ENCODE measurements at places on chromosomes 4 and X.

- peak; percentile 84 for DNase-seq
These were observed 79.4 kb downstream of the SYNPO2 start for GRCh38 chr4:118968005-118968404.

DNA sequence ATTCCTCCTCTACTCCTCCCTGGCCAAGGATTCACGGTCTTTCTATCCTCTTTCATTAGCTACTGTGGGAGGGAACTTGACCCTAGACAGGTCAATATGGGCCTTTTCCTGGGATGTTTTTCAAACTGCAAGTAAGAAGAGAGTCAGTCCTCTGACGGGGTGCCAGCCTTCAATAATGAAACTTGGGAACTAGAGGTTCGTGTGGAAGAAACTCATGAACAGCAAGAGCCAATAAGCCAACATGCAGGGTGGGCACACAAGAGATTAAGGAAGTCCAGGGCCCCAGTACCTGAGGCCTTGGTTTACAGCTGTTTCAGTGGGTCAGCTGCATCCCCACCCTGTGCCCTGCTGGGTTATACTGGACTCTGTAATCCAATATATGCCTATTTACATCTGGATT lies 49.3 kb downstream of the LIMCH1 start:
- no peak for DNase-seq

GRCh38 chrX:41386222-41386990 lies 52.4 kb downstream of the DDX3X start:
- DNase-seq = no peak

DNA sequence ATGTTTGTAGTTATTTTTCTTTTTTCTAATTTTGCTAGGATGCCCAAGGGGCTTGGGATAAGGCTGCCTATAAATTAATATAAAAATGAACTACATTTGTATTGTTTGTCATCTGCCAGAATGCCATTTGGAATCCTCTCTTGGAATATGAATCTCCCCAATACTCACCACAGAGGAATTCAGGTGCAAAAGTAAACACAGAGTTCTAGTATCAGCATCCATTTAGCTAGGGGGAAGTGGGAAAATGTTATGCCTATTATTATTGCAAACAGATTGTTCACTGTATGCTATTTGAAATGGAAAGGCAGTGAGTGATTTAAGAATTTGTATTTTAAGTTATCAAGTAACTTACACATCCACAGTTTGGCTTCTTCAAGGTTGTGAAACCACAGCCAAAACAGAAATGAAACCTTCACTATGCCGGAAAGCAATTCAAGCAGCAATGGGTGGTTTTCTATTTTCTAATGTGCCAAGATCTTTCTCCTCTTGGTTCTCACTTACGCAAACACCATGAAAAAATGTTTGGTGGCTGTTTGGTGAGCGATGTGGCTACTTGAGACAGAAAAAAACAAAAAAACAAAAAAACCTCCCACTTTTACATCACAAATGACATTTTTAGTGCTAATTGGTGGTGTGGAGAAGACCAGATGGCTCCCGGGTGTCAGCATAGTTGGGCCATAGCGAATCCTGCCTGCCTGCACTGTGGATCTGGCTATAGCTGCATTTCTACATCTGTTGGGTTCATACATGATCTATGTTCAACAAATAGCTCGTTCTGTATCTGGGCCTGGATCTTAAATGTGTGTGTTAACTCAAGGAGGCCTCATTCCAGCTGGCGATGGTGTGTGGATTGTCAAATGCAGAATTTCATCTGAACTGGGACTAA lies 200.8 kb upstream of the GIMD1 start:
- peak; percentile 66 for DNase-seq

DNA sequence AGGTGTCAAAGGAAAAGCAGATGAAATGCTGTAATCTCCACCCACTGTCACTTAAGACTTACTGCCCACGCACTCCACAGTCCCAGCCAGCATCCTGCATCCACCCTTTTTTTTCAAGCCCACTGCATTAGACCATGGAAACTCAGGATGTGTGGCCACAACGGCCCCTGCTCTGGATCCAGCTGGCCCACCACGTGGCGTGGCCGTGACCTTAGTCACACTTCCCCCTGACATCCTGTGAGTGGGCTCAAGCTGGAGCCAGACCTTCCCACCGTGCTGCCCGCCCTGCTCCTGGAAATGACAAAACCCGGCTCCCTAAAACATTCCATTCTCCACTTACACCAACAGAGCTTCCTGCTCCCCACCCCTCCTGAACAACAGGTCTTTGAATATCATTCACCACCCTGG lies 588.3 kb upstream of the DIPK2B start:
- DNase-seq = no peak

DNA sequence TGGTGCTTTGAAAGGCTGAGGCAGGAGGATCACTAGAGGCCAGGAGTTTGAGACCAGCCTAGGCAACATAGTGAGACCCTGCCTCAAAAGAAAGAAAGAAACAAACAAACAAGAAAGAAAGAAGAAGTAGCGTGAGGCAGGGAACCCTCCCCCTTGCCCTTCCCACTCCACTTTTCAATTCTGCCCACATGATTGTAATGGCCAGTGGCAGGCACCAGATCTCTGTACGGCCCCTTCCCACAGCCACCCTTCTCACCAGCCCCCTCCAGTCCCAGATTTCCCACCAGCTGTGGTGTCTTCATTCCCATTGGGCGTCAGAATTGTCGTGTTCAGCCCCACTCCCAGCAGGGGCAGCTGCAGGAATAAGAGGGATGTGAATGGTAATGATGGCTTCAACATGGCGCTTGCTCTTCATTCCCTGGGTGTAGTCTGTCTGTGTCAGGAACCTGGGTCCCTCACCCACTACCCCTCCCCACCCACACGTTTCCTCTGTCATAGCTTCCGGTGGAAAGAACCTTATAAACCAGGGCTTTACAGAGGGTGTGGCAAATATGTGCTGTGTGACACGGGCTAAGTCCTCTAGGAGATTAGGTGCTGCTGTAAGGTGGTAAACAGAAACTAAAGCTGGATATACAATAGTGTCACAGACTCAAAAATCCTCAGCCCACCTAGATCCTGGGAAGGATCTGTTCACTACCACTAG lies at the start of gene IL2RG:
Gene IL2RG, minus strand, starts transcription at position 437 of the 703 bp plus-strand sequence. Its CDS starts 38 bp downstream, at position 399.
- DNase-seq = peak; percentile 39

GRCh38 chr4:173195109-173195508 lies 26.5 kb downstream of the GALNT7 start:
- no peak for DNase-seq
